Activated gamma-delta T cell treated with anti-CD3 and anti-CD28 coated beads, Interleukin-2, amount 50 U/mL, for 16 hours (primary cell): ENCODE measurements at places on chromosomes 12 and 14.
A peak's percentile ranks its signal among the peaks of the same experiment; 100 is the strongest.

DNA sequence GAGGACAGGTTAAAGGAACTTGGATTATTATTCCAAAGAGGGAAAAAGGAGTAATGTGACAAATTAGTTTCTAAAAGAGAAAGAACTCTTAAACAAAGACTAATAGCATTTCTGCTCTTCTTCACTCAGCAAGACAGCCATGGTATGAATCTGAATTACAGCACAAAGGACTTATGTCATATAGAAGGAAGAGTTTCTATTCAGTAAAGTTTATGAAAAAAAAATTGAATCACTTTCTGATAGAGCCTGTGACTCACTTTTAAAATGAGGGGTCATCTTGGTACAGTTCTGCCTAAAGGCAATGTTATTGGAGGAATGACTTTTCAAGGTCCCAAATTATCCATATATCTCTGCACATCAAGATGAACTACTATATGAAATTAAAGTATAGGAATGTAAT lies 101.7 kb downstream of the DUSP6 start:
- no peak for DNase-seq

DNA sequence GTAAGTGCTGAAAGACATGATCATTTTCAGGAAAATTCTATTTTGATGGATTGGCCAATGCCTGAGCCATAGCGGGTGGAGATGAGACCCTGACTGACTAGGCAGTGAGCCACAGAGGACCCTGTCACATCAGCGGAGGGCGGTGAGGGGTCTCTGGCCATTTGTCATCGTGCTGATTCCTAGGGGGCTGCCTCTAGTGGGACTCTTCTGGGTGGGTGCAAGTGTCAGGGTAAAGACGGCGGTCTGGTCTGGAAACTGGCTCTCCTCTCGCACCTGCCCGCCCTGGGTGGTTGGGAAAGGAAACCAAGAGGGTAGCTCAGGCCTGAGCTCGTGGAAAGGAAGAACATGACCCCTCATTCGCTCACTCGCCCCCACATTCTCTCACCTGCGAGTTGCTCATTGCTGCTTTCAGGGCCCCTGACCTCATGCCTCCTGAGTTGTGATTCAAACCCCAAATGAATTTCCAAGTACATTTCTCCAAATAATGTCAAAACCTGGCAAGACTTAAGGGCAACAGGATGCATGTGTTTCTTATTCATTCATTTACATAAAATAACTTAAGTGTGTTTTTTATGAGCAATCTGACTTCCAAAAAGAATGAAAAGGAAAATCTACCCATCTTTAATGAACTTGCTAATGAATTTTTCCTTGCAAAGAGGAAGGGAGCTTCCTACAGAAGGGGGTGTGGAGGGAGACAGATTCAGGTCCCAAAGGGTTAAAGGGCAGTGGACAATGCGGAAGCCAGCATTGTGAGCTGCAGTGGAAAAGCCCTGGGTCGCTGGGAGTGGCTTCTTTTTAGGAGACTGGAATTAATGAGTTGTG lies 12.8 kb downstream of the MEG3 start:
- DNase-seq = no peak

DNA sequence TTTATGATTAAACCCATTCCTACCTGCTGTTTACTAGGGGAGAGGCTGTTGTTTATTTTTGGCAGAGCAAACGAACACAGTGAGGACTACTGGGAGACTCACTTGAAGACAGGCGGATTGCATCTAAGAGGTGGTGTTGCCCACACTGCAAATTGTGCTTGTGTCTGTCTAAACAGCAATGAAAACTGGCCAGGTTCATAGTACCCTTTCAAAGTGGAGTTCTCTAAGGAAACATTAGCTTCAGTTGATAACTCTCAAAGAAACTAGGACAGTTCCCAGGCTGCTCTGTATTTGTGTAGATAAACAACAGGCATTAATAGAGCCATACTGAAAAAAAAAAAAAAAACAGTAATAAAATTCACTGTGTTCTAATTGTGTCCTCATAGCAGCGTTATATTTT lies 466.0 kb upstream of the RGS6 start:
- no peak for DNase-seq

- no peak for DNase-seq
Observed at GRCh38 chr12:77324416-77324762, 259.0 kb upstream of the E2F7 start.

GRCh38 chr12:45975506-45975905 lies 14.9 kb downstream of the SCAF11 start:
- DNase-seq = no peak

- no peak for DNase-seq
Observed at GRCh38 chr12:28104316-28104715, 85.9 kb upstream of the CCDC91 start.

DNA sequence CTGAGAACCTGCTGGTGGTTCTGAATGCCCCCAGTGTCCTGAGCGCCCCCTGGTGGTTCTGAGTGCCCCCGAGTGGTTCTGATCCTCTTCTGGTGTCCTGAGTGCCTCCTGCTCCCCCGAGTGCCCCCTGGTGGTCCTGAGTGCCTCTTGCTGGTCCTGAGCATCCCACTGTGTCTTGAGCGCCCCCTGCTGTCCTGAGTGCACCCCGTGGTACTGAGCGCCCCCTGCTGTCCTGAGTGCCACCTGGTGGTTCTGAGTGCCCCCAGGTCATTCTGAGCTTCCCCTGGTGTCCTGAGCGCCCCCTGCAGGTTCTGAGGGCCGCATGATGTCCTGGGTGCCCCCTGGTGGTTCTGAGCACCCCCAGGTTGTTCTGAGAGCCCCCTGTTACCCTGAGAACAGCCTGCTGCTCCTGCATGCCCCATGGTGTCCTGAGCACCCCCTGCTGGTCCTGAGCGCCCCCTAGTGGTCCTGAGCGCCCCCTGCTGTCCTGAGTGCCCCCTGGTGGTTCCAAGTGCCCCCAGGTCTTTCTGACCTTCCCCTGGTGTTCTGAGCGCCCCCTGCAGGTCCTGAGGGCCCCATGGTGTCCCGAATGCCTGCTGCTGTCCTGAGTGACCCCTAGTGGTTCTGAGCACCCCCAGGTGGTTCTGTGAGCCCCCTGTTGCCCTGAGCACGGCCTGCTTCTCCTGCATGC lies 1165.4 kb downstream of the TMEM121 start:
- DNase-seq = peak; percentile 41

GRCh38 chr14:77562681-77563080 lies 53.8 kb downstream of the SPTLC2 start:
- no peak for DNase-seq

GRCh38 chr12:88539893-88540292 lies 40.4 kb downstream of the KITLG start:
- no peak for DNase-seq
